Lung (tissue), 17 donors: ENCODE measurements at places on chromosomes 1 and 21.

DNA sequence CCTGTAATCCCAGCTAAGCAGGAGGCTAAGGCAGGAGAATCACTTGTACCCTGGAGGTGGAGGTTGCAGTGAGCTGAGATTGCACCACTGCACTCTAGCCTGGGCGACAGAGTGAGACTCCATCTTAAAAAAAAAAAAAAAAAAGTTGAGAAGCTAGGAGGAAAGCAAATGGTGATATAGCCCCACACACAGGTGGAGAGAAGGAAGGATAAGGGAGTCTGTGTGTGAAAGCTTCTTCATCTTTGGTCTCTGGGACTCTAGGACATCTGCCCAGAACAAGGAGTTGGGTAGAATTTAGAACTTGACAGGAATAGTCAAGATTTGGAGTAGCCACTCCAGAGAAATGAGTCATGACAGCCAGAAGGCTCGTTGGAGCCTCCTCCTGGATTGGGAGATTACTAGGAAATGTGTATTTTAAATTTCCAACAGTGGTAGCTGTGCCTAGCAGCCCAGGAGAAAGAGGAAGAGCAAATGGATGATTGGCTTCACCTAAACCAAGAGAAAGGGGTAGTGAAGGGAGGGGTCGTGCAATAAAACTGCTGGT is 19.9 kb downstream of the NPL start:
- DNase-seq: no peak

DNA sequence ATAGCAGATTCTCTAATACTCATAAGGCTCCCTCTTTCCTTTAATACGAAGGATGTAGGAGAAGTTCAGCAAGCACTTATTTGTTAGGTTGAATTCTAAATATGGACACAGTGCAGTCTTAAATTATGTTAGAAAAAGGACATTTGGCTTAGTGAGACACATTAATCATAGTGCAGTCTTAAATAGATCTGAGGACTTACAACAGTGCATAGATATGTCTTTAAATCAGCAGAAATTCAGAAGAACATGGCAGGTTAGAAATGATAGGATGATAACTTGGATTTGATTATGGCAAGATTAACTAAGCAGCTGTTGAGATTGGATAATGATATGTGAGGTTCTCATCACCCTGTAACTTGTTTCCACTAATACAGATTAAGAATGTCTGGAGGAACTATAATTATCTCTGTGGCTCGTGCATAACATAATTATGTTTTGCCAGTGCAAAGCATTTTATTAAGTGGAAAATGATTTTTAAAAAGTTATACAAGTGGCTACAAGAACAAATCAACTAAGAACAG is 485.9 kb downstream of the USP25 start:
- no peak for DNase-seq

DNA sequence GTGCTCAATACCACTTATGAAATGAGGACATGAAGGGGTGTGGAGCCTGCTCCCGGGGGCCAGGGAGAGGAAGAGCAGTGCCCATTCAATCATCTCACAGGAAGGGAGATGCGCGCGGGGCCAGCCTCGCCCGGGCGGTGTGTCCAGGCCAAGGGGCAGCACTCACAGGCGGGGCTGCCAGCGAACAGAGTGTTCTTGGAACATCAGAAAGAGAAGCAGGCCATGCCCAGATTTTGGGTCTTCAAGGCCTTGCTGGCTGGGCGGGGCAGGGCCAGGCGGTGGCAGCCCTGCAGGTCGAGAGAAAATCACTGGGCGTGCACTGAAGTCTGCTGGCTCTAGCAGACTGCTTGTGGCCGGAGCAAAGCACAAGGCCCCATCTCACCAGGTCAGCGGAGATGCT is 168.6 kb downstream of the PRDM16 start:
- no peak for DNase-seq

GRCh38 chr1:40385437-40386358 is 12.2 kb downstream of the SMAP2 start:
- no peak for DNase-seq

GRCh38 chr1:59673573-59674450 is 140.9 kb upstream of the HOOK1 start:
- DNase-seq: peak; percentile 29
